ENCODE measurements at places on chromosomes 4 and X.

GRCh38 chrX:23742174-23742696 lies 841 bp downstream of the ACOT9 start:
- DNase-seq: no peak

DNA sequence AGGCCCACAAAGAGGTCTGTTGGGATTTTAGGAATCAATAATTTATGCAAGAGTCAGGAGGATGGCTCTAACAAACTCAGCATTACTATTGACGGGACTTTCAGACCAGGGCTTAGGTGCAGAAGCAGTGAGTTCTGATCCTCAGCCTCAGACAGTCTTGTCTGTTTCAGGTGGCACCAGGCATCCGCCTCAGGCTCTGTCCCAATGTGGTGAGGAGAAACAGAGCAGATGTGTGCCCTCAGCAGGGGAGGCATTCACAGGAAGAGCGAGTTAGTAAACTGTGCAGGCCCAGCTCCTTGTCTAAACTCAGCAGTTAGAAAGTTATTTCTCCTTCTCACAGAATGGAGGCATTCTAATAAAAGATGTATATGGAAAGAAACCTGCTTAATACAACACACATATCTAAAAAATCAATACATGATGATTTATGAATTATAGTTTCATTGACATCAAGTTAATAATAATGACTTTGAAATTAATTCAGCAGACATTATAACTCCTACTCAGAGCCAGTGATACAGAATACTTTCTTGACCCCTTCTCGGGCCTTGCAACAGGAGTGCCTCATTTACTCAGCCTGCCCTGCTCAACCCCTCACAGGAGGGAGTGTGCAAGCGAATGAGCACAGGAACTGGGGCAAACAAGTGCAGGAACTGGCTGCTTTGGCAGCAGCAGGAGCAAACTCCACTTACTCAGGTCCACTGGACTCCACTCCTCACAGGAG lies 202.8 kb upstream of the SMIM31 start:
- DNase-seq: no peak

GRCh38 chr4:25308761-25309160 lies 3.8 kb upstream of the ZCCHC4 start:
- no peak for DNase-seq

DNA sequence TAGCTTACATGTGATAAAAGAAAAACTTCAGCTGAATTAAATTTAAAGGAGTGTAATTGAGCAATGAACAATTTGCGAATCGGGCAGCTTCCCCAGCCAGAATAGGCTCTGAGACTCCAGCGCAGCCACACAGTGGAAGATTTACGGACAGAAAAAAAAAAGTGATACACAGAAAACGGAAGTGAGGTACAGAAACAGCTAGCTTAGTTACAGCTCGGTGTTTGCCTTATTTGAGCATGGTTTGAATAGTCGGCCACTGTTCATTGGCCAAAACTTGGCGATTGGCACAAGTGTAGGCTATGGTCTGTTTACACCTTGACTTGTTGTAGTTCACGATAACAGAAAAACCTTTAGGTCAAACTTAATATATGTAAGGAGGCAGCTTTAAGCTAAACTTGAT lies 16.7 kb upstream of the SUPT20HL1 start:
- DNase-seq: no peak

DNA sequence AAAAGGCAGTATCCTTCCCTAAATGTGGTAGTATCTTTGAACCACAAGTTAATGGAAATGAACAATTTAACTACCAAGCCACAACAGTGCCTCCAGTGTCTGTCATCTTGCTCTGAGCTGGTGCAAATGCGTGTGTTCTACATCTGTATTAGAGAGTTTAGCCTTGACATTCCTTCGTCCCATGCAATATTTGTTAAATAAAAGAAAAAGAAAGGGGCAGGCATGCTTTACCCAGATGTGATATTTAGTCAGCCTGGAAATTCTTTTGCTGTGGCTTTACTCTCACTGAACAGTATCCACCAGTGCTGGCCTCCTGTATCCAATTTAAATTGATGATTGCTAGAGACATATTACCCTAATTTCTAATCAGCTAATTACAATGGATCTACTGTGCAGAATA lies 310.5 kb downstream of the CFAP299 start:
- DNase-seq: no peak

DNA sequence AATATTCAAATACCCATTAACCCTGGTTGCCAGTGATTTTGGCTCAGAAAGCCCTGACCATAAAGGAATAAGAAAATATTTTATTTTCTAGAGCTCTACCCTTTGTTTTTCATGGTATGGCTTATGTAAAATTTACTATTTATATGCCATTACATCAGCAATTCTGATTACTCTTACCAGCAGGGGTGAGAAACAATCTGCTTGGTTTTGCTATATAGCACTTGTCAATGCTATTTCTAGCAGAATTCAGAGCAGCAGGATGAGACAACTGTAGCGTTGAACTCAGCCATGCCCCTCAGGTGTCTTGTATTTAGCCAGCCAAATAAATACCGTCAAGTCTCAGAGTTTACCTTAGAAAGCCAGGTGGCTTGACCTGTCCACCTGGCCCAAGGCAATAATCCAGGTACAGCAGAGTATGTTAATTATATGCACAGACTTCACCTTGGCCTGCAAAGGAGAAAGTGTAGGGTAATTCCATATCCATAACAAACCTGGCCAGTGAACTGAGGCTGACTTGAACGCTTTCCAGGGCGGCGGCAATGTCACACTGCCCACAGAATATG lies 1303.5 kb downstream of the RAPGEF2 start:
- no peak for DNase-seq

- DNase-seq: no peak
Measured at GRCh38 chr4:137640156-137640837, 108.0 kb upstream of the PCDH18 start.

DNA sequence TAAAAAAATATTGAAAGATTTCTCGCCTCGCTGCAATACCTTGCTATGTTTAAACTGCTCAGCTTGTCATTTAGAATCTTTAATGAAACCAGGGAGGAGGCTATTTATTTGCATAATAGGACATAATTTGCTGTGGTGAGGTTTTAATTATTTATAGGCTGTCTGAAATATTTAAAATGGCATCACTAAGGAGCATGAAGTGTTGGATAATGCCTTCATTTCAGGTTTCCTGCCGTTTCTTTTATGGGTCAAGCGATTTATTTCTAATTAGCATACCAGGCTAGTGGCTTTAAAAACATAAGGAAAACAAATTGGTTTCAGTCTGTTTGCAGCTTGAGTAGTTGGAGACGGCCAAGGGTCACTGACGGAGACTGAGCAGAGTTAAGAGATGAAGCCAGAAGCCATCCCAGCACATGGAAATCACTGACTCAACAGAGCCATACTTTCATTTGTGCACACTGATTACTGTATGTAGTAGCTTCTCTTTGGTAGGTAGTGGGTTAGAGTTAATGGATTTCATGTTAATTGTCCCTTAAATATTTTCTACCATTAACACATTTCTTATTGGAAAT lies 1962.4 kb upstream of the TENM3 start:
- DNase-seq: no peak

- DNase-seq: no peak
Measured at GRCh38 chr4:165129924-165130323, 17.3 kb upstream of the TMEM192 start.

- no peak for DNase-seq
Measured at GRCh38 chr4:73589887-73590801, 30.1 kb downstream of the RASSF6 start.

- no peak for DNase-seq
Measured at GRCh38 chr4:11765849-11766453, 337.3 kb upstream of the HS3ST1 start.

GRCh38 chr4:7966281-7967062 lies 26.8 kb upstream of the AFAP1 start:
- DNase-seq: no peak

DNA sequence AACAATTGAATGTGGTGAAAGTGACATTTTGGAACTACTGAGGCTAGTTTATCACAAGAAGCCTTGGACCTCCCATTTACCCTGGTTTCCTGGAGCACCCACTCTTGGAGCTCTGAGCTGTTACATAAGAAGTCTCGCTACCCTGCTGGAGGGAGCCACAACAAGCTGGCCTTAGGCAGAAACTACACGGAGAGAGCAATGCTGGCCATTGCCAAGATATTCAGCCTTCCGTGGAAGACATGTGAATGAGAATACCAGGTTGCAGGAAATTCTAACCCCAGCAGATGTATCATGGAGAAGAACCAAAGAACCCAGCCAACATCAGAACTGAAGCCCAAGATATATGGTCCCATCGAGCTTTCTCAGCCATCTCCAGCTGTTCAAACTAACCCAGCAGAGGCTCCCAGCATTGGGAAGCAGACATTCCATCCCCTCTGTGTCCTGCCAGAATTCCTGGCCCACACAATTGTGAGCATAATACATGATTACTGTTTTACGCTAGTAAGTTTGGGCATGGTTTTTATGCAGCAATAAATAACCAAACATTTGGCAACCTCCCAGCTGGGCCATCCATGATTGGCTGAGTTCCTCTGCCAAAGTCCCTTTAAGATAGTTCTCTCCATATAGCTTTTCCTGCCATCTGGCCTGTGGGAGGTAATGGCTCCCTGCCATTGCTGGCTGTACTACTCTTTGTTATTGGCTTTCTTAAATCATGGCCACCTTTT lies 17.9 kb upstream of the PDE5A start:
- DNase-seq: no peak

- no peak for DNase-seq
Measured at GRCh38 chrX:47936224-47936939, 67.4 kb downstream of the ZNF182 start.

DNA sequence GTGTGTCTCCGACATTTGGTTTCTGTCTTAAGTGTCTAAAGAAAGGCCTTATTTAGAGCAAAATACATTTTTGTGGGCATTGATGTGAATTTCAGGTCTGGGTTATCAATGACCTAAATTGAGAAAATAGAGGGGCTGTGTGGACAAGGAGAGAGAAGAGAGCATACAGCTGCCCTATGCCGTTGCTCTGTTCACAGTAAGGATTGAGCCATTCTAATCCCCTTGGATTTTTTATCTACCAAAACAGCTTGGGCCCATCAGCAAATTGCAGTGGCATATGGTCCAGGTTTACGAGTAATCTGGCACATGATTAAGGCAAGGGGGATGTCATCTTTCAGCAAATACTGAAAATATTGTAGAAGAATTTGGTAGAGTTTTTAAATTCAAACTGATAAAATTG lies 210.2 kb downstream of the ANTXR2 start:
- DNase-seq: no peak

Data from stimulated activated CD4-positive, alpha-beta T cell treated with anti-CD3 and anti-CD28 coated beads, Interleukin-1b, Interleukin-23, amount 100 ng/mL, for 4 hours (primary cell).